ENCODE measurements at places on chromosomes 2 and 18.

DNA sequence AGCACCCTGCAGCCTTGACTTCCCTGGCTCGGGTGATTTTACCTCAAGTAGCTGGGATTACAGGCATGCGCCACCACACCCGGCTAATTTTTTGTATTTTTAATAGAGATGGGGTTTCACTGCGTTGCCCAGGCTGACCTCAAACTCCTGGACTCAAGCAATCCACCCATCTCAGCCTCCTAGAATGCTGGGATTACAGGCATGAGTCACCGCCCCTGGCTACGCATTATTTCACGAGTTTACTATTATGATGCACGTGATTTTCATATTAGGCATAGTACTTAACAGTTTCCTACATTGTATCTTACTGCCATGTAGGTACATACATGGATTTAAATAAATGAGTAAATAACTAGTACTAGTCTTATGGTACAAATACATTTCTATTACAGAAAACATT lies 4.4 kb downstream of the DYNC2LI1 start:
- no peak for DNase-seq

- DNase-seq: no peak
Measured at GRCh38 chr18:77206676-77207374, 42.8 kb upstream of the GALR1 start.

GRCh38 chr2:105373895-105374401 lies 24.9 kb downstream of the FHL2 start:
- DNase-seq: no peak

GRCh38 chr18:32879497-32879896 lies 106.7 kb upstream of the KLHL14 start:
- DNase-seq: no peak

GRCh38 chr2:86624267-86624547 lies 542 bp upstream of the RNF103 start:
- DNase-seq: no peak

- DNase-seq: no peak
Measured at GRCh38 chr2:101064868-101065549, 62.9 kb downstream of the RPL31 start.
